ENCODE measurements at places on chromosomes 7 and 10. TPM values are rescaled to one million over a fixed set of nuclear protein-coding genes. Genes with fewer than 3 reads are reported as not detected.

Gene MMD2
- not detected for total RNA-seq

- DNase-seq: peak; percentile 66
These were observed 104.6 kb upstream of the TNRC18 start for GRCh38 chr7:5528071-5528814.

DNA sequence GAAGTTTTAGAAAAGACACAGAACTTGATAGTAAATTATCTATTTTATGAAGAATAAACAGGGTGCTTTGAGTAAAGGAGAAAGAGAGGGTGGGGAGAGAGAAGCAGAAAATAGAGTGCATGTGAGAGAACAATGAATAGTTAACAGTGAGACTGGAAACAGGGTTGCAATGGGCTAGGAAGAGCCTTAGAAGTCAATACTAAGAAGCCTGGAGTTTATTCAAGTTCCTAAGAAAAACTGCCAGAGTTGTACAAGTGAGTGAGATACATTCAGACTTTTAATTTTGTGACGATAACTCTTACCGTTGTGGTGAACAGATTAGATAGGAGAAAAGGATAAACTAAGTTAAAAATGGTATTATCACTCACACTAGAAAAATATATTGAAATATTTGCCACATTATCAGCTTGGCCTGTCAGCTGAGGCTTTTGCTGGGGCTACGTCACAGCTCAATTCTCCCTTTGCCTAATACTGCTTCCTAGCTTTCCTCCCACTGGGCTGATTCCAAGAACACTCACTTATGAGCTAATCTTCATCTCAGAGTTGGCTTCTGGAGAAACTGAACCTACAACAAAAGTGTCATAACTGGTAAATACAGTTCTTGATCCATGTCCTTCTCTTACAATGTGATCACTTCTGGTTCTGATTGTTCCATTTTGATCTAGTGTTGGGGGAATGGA lies 92.7 kb downstream of the SEMA3D start:
- no peak for DNase-seq

DNA sequence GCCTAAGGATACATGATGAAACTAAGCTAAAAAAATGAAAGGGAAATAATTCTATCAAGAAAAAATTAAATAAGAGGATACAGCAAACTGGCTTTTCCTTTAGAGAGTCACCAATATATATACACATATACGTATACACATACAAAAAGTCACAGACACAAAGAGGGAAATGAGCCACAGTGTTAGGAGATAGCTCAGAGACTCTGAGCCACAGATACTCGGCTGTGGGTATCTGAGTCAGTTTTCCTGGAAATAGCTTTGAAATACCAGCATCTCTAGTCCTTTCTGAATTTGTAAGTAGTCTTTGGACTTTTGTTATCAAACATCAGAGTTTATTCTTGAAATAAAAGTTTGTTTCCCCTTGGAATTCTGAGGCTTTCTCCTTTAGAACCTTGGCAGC lies 111.8 kb downstream of the TBXAS1 start:
- no peak for DNase-seq

GRCh38 chr10:27671821-27672220 lies 73.8 kb downstream of the MKX start:
- no peak for DNase-seq
